Activated naive CD4-positive, alpha-beta T cell treated with anti-CD3 and anti-CD28 coated beads for 36 hours (primary cell): ENCODE measurements at places on chromosomes 16 and 17. TPM values are rescaled to one million over a fixed set of nuclear protein-coding genes. Genes with fewer than 3 reads are reported as not detected.

Gene FAM171A2
- 0.12 TPM for total RNA-seq

Gene SOX9
- not detected for total RNA-seq

DNA sequence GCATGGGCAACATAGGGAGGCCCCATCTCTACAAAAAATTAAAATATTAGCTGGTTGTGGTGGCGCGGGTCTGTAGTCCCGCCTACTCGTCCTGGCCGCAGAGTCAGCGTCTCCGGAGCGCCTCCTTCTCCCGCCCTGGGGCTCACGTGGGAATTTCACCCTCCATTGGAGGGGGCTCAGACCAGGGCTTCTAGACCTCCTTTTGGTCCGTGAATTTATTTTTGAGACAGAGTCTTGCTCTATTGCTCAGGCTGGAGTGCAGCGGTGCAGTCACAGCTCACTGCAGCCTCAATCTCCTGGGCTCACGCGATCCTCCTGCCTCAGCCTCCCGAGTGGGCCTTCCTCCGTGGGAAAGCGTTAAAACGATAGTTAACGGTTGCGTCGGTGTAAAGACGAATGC, 394 bp upstream of the NME4 start:
- no peak for DNase-seq

Gene DOC2A
- 0.86 TPM for total RNA-seq

Gene GUCY2D
- total RNA-seq = not detected

- no peak for DNase-seq
Observed at GRCh38 chr17:77437017-77437416, 296.2 kb downstream of the SEC14L1 start.

DNA sequence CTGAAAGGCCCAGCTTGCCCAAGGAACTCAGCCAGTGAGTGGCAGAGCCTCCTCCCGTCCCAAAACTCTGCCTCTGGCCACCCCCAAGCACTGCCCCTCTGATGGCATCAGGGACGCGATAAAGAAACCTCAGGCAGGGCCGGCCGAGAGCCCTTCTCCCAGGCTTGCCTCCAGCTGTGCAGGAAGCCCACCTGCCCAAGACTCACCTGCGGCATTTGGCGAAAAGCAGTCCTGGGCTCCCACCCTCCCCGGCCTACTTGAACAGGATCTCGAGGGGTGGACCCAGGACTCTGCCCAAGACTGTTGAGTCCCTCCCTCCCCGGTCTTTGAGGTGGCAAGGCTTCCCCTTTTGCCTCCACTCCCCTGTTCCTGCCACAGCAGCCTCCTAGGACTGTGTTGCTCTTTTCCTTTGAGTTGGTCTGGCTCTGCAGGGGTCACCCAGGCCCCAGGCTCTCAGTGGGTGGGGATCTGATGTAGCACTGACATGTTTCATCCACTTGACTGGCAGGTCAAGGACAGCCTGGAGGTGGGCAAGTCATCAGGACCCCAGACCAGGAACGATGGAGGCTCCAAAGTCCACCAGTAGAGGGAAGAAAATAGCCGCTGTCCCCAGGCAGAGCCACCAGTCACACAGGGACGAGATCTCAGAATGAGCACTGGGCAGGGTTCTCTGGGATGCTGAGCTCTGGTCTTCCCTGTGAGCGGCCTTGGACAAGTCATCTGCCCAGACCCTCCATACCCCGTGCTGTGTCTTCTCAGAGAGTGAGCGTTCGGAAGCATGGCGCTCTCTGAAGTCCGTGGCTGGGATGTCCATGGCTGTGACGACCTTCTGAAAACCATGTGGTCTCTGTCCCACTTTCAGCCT, 111.0 kb upstream of the TNRC6C start:
- DNase-seq = no peak

Gene KRT13
- total RNA-seq = not detected

Gene PIRT
- total RNA-seq = not detected

DNA sequence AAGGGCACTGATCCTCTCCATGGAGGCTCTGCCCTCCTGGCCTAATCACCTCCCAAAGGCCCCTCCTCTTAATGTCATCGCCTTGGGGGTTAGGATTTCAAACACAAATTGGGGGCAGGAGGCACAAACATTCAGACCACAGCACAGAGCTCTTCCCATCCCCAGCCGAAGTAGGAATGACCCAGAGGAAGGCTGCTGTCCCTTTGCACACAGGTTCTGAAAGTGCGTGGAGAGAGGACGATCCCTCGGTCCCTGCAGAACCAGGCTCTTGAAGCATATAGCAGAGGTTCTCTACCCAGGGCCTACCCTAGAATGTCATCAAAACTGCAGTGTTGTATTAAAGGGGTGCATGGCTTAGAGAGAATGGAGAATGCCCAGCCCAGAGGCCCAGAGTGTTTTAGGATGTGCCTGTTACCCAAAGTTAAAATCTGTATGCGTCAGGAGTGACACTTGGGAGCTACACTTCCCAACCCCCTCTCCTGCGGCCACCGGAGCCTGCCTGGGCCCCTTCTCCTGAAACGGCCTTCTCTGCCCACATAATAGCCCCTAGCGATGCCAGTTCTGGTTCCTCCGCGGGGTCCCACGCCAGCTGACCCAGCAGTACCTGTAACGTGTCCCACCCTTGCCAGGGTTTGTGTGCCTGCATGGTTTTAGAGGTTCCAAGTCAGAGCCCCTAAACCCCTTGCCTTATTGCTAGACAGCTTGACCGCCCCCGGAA, 159.5 kb upstream of the CACNG5 start:
- DNase-seq = no peak

DNA sequence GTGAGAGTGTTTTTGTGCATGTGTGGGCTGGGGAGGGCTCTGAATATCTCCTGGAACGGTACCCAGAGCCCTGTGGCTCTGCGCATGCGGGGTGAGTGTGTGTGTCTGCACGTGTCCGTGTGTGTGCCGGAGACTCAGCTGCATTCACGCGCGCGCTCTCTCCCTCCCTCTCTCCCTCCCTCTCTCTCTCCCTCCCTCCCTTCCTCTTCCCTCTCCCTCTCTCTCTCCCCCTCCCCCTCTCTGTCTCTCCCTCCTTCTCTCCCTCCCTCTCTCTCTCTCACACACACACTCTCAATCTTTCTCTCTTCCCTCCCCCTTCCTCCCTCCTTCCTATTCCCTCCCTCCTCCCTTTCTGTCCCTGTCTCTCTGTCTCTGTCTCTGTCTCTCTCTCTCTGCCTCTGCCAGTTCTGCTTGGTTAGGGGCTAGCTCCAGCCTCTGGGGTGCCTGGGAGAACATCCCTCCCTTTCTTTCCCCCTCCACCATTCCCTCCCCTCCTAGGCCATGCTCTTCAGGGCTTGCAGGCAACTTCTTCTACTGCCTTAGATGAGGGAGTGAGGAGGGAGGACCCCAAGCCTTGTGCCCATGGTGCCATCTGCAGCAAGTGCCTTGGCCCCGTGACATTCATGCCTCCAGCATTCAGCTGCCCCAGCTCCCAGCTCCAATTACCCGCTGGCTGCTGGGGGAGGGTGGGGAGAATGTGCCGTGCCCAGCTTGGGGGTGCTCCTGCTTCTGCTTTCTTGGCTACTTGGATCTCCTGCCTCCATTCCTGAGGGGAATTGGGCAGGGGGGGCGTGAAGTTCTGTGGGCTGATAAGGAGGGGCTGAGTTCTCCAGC, 6.4 kb downstream of the THRA start:
- peak; percentile 89 for DNase-seq

Gene RPH3AL
- 2.2 TPM for total RNA-seq

DNA sequence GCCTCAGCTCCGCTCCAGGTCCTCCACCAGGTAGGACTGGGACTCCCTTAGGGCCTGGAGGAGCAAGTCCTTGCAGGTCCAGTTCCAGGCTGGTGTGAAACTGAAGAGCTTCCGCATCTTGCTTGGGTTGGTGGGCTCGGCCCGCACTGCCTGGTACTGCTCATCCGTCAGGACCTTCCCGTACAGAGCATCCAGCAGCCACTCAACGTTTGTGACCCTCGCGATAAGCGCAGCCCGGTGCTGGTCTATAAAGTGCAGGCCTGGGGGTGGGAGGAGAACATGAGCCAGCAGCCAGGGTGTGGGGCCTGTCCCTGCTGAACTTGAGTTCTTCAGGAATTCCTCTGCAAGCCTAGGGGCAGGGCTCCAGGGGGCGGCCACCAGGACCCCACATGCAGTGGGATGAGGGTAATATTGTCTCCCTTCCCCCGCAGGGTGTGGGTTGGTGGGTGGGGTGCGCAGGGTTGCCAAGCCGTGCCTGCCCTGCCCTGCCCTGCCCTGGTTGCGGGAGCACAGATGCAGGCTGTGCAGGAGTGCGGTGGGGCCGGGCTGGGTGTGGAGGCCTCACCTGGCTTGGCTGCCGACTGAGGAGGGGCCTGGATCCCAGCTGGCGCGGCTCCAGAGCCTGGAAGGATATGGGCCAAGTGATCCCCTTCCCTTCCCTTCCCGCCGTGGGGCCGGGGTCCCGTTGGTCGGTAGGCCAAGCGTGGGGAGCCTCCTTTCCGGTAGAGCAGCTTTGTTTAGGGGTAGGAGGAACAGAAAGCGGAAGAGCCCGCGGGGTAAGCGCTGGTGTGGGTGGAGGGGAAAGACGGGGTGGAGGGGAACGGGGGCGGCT, 762 bp downstream of the PYCARD start:
- DNase-seq = peak; percentile 29

DNA sequence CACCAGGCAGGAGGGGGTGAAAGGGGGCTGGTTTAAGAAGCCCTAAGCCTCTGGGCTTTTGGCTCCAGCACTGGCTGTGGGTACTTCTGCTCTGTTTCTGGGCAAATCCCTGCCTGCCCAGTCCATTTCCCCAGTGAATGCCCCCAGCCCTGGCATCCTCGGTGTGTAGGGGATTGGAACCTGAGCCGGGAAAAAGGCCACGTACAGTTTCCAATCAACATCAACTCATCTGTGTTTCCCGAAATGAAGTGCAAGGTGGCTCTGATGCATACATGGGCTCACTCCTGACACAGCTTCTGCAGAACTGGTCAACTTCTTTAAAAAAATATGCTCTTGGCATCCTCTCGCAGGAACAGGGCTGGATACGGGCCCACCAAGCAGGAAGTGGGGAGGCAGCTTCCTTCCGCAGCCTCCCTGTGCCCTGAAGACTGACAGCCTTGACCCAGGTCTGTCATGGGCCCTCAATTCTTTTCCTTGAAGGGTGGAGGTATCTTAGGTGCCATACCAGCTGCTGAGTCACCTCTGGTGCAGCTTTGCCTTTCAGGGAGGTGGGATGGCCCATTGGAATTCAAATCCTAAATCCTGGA, 73.3 kb downstream of the N4BP1 start:
- peak; percentile 25 for DNase-seq

- peak; percentile 91 for DNase-seq
Observed at GRCh38 chr16:48156790-48157209, 1.0 kb upstream of the ABCC12 start.

DNA sequence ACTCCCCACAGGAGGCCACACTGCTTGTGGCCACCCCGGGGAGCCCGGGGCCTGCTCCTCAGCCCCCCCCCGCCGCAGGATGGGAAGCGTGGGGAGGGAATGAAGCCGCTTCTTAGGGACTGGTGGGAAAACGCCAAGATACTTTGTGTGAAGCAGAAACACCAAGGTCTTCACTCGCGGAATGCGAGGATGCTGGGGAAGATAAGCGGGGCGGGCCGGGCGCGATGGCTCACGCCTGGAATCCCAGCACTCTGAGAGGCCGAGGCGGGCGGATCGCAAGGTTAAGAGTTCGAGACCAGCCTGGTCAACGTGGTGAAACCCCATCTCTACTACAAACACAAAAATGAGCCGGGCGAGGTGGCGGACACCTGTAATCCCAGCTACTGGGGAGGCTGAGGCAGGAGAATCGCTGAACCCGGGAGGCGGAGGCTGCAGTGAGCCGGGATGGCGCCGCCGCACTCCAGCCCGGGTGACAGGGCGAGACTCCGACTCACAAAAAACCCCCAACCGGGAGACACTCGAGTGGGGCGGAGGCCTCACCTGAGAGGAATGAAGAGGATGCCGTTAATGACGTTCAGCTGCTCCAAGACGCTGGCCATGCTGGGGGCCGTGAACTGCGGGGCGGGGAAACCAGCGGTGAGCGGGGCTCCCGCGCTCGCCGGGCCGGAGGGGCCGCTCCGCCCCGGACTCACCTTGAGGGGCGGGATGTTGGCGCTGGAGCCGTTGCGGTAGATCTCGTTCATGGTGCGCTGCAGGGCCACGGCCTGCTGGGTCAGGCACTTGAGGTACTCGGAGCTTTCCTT, 20.3 kb downstream of the CLUH start:
- peak; percentile 2 for DNase-seq

Gene CSH1
- not detected for total RNA-seq

- DNase-seq = no peak
Observed at GRCh38 chr17:78712043-78712442, 70.0 kb downstream of the CYTH1 start.

Gene ASIC2
- total RNA-seq = not detected

Gene IL17C
- total RNA-seq = not detected

- DNase-seq = no peak
Observed at GRCh38 chr17:80953471-80954315, 37.9 kb upstream of the CHMP6 start.
